NCI-H1092 treated with DMSO at 0.1 percent for 48 hours (cell line): ENCODE measurements at places on chromosomes 2 and 18.
A peak's percentile ranks its signal among the peaks of the same experiment; 100 is the strongest.

DNA sequence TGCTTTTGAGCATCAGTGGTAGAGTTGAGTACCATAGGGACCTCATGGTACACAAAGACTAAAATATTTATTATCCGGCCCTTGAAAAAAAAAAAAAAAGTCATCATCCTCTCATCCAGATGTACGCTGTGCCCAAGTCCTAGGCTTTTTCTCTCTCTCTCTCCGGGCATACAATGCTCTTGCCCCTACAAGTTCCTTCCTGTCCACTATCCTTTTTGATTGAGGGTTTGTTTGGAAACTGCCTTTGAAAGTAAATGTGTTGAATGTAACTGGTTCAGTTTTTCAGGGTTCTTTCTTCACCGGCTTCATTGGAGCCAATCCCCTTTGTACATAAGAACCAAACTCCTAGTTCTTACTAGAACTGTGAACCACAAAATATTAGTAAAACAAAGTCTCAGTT lies 130.3 kb downstream of the MGAT5 start:
- no peak for DNase-seq

- DNase-seq: no peak
These were observed 149.2 kb downstream of the TGIF1 start for GRCh38 chr18:3599195-3599594.

DNA sequence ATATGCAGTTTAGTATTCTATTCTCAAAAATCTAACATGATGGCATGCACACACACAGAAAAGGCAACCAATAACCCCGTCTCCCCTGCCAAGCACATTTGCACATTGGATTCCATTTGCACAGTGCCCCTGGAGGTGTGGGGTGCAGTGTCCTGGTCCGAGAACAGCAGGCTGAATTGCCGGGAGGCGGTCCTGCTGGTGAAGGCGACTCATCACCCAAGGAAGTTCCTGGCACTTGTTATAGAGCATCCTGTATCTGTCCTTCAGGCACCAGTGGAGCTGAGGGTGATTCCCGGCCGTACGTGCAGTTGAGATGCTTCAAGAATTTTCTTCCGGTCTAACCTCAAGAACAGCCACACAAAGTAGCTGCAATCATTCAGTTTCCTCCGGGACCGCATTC lies 73.0 kb upstream of the RAB12 start:
- DNase-seq: no peak

DNA sequence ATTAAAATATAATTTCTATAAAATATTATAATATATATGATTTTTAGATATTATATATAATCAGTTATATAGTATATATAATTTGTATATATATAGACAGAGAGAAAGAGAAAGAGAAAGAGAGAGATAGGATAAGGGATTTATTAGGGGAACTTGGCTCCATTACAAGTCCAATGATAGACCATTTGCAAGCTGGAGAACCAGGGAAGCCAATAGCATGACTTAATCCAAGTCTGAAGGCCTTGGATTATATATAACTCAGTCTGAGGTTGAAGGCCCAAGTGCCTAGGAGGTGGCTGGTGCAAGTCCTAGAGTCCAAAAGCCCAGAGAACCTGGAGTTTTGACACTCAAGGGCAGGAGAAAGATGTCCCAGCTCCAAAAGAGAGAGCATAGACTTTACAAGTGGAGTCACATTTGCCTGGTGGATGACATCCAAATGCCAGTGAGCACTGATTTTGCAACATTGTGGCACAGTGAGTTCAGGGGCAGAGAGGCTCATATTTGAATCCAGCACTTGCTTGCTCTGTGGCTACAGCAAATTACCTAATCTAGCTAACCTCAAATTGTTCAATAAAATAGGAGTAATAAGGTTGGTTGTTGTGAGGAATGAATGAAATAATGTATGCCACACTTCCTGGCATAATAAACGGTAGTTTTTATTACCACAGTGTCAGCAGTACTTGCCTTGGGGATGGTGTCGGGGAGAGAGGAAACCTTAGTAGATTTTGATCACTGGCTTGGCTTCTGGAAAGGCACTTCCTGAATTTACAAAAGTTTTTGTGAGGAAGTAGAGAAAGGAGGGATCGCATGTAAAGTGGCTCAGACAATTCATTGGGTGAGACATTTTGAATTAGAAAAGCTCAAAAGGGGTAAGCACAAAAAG lies 69.6 kb upstream of the CD28 start:
- DNase-seq: no peak

DNA sequence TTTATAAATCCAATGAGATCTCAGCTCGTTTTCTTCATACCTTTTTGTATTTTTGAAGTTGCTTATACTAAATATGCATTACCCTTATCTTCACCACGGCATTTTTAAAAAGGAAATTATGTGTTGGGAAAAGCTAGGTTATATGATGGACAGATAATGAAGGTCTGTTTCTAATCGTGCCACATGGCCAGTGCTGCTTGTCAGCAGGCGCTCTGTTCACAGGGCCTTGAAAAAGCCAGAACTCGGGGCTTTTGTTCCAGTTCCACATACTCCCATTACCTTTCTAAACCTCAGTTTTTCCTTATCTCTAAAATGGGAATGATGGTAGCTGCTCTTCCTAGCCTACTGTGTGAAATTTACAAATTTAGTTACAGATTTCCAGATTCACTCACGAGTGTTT lies 42.0 kb downstream of the EPAS1 start:
- no peak for DNase-seq

DNA sequence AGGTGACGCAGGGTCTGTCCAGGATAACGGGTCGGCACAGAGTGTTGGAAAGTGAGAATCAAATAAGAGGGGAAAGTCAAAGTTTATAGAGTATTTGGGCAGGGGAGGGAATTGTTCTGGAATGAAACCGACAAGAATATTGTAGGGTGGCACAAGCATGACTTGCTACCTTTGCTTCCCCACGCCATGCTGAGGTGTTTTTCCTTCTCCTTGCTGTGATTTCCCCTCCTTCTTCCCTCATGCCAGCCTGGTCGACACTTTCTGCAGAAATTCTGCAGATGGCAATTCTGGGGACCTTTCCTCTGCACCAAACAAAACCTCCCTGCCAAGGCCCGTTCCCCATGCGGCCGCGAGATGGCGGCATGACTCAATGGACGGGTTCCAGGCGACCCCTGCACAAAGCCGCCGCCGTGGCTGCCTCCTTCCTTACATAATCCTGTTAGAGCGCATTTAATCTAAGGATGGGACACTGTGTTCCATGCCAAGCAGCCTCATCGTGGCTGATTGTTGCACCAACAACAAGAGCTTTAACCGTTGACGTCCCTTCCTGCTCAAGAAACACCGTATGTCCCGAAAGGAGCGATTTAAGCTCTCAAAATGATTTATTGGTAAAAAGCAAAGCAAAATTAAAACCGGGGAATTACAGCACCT lies at the start of gene MRO:
Gene MRO (minus strand): TSS at position 289 of the 651 bp plus-strand sequence. CDS start 10,616 bp downstream, outside the sequence.
- DNase-seq: peak; percentile 91

- DNase-seq: no peak
These were observed 102.4 kb downstream of the AOX1 start for GRCh38 chr2:200687922-200688920.

- no peak for DNase-seq
These were observed 2148.4 kb upstream of the CELF4 start for GRCh38 chr18:39713961-39714360.

- DNase-seq: no peak
These were observed 15.0 kb upstream of the TRAF3IP1 start for GRCh38 chr2:238305092-238305862.

DNA sequence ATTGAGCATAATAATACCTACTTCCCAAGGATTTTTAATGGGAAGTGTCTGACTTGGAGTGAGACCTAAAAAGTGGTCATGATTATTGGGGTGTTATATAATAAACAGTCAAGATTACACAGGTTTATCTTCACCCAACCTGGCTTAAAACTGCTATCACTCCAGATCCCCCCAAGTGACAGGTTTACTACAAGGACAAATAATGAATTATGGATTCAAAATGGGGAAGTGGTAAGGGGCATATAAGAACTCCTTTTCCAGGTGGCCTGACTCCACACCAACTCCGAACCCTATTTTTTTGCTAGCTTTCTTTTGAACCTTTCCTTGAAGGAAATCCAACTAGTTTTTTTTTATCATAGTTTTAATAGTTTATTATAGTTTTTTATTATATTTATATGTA lies 663.0 kb upstream of the FANCL start:
- DNase-seq: no peak

DNA sequence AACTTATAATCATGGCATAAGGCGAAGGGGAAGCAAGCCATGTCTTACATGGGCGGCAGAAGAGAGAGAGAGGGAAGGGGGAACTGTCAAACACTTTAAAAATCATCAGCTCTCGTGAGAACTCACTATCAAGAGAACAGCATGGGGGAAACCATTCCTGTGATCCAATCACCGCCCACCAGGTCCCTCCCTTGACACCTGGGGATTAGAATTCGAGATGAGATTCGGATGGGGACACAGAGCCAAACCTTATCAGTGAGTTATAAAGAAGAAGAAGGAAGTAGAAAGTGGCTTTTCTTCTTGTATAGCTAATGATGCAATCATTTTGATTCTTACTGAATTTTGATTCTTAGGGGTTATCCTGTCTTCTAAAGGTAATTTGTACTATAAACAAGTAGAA lies 51.4 kb downstream of the SMCHD1 start:
- no peak for DNase-seq

DNA sequence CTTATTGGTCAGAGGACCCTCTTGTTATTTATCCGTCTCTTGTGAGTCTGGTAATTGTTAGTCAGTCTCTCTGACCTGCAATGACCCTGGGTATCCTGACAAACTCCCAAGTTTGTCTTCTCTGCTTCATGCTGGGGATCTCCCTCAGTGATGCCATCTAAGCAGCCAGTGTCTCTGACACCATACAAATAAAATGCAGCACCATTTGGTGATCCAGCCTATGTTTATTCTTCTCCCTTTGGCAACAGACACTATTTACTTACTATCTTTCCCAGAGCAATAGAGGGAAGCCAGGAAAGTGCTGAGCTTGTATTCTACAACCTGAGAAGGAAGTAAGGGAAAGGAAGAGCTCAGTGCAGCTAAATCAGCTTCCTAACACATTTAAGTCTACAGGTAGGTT lies 15.9 kb downstream of the SERPINE2 start:
- no peak for DNase-seq

GRCh38 chr2:29155578-29155977 lies 40.4 kb downstream of the CLIP4 start:
- no peak for DNase-seq

GRCh38 chr2:71101656-71102055 lies 28.4 kb downstream of the MCEE start:
- DNase-seq: no peak

- DNase-seq: no peak
These were observed 403.9 kb upstream of the TNP1 start for GRCh38 chr2:217263756-217264155.

- DNase-seq: no peak
These were observed 30.6 kb upstream of the EPC2 start for GRCh38 chr2:148614014-148614321.

DNA sequence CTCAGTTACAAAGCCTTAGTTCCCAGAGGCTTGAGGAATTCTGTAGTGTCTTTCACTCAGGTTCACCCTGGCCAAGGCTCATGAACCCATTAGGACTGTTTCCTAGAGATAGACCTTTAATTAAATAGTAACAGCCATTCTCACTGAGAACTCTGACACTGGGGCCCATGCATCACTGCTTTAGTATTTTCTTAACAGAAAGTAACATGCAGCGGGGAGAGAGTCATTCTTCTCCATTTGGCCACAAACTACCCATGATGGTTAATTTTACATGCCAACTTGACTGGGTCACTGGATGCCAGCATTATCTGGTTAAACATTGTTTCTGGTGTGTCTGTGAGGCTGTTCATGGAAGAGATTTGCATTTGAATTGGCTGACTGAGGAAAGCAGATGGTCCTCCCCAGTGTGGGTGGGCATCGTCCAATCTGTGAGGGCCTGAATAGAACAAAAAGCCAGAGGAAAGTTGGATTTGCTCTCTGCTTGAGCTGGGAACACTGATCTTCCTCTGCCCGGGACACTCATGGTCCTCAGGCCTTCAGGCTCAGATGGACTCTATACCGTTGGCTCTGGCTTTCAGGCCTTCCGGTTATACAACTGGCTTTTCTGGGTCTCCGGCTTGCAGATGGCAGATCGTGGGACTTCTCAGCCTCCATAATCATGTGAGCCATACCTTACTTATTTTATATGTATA lies 5.6 kb upstream of the CPLX4 start:
- no peak for DNase-seq

- DNase-seq: no peak
These were observed 670.0 kb upstream of the ACVR2A start for GRCh38 chr2:147174824-147175254.

DNA sequence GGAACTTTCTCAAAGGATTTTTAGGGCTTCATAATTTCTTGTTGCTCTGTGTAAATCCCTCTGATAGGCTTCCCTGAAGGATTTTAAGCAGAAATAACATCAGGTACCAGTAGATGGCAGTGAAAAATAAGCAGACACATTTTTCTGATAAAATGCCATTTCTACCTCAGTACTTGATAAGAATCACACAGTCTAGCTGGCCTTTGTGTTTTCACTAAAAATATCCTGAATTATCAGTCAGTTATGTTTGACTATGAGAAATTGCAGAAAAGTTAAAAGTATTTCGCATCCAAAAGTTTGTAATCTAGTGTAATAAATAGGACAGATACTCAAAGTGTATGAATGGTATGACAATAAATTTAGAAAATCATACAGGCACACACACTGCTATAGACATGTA lies 68.7 kb downstream of the DNAJC10 start:
- peak; percentile 9 for DNase-seq

- no peak for DNase-seq
These were observed 161.2 kb upstream of the PIEZO2 start for GRCh38 chr18:11310476-11311086.

GRCh38 chr2:46697830-46698323 lies 217.7 kb downstream of the MCFD2 start:
- no peak for DNase-seq

GRCh38 chr2:85681372-85681763 lies 12.8 kb upstream of the GNLY start:
- no peak for DNase-seq

GRCh38 chr2:128591022-128591860 lies 272.6 kb upstream of the HS6ST1 start:
- no peak for DNase-seq

DNA sequence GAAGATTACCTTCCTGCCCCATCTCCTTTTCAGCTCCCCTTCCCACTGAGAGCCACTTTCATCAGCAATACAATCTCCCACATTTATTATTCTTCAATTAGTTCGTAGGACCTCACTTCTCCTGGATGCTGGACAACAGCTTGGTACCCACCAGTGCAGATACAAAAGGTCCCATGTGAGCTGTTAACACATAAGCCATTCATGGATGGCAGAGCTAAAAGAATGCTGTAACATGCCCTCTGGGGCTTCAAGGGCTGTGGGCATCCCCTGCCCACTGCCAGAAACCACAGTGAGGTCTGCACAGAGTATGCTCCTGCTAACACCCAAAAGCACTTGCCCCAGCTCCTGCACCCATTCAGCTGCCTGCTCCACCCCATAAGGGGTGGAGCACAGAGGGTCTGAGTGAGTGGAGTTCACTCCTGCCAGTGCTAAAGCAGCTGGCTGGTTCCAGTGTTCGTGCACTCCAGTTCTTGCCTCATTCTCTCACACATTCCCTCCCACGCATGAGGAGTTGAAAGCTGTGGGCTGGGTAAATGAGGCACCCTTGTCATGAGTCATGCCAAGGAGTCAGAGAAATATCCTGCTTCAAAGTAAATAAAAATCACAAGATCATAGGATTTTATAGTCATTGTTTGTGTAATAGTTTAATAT lies 305.9 kb upstream of the TMEFF2 start:
- no peak for DNase-seq

GRCh38 chr2:213189001-213189899 lies 37.8 kb upstream of the IKZF2 start:
- no peak for DNase-seq

GRCh38 chr2:199144036-199144435 lies 313.7 kb downstream of the SATB2 start:
- DNase-seq: no peak
